ENCODE measurements at places on chromosomes 1 and 21.

GRCh38 chr1:23902321-23903278, 10.6 kb downstream of the CNR2 start:
- DNase-seq, result no peak

DNA sequence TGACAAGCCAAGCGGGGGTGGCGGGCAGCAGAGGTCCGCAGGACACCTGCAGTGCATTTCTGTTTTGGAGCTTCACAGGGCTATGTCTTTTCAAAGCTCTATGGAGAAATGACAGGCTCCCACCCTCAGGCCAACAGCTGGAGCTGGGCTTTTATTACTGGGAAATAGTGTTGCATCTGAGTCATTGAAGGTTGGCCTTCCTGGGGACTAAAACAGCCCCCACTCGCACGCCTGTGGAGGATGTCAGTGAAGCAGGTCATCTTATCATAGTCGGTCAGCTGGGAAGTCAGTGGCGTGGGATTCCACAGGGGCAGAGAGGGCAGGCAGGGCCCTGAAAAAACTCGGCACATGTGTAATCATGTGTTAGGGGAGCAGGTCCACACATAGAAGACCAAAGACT, 55.3 kb downstream of the NTPCR start:
- DNase-seq, result no peak

DNA sequence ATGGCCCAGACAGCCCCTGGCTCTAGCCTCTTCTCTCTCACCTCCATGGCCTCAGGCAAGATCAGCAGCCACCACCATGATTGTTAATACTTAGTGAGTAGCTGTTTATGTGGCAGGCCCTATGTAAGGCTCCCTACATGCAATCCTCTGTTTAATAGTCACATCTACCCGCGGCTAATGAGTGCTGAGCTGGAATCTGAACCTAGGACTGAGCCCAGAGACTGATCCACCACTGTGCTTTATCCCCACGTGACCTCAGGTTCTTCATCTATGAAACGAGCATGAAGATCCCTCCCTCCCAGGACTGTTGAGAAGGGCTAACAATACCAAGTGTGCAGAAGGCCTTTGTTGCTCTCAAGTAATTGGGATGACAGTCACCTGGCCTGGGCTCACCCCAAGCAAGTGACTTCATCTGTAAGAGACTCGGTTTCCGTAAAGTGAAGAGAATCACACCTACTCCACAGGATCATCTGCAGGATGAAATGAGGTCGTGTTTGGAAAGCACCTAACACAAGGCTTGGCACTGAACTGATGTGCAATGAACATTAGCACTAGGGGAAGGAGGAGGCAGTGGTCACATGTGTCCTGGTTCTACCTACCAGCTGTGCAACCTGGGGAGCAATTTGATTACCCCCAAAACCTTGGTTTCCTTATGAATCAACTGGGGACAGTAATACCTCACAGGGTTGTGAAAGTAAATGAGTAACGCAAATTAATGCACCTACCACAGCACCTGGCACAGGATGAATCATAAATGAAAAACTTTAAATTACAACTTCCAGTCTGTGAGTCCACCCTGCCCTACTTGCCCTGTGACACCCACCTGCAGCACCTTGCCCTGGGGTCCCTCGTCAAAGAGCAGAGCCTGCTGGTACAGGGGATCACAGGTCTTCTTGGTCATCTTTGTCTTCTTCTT, 37.2 kb downstream of the RIMS3 start:
- no peak for DNase-seq

- peak; percentile 29 for DNase-seq
Measured at GRCh38 chr1:154478639-154479038, 23.4 kb upstream of the TDRD10 start.

- no peak for DNase-seq
Measured at GRCh38 chr1:168572633-168573032, 3.8 kb upstream of the XCL1 start.

- no peak for DNase-seq
Measured at GRCh38 chr1:223410036-223410435, 16.8 kb downstream of the CCDC185 start.

- no peak for DNase-seq
Measured at GRCh38 chr1:52571783-52572182, 18.9 kb upstream of the TUT4 start.

- no peak for DNase-seq
Measured at GRCh38 chr1:211574705-211575104, 4.3 kb downstream of the SLC30A1 start.

DNA sequence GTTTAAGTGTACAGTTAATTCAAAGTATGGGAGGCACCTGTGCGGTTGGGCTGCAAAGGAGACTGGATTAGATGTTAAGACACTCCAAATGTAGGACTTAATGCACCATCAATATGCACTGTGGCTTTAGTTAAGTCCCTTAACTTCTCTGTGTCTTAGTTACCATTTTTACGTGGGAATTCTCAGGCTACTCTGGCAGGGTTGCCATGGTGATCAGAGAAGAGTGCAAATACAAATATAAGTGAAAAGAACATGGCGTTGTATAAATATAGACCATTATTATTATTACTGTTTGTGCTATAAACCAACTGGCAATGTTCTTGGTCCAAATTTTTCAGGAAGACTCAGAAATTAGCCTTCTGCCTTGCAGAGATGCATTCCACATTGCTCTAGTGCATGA, 595.6 kb downstream of the NPHP4 start:
- DNase-seq, result no peak

- DNase-seq, result no peak
Measured at GRCh38 chr1:162984699-162985098, 84.5 kb upstream of the RGS4 start.

DNA sequence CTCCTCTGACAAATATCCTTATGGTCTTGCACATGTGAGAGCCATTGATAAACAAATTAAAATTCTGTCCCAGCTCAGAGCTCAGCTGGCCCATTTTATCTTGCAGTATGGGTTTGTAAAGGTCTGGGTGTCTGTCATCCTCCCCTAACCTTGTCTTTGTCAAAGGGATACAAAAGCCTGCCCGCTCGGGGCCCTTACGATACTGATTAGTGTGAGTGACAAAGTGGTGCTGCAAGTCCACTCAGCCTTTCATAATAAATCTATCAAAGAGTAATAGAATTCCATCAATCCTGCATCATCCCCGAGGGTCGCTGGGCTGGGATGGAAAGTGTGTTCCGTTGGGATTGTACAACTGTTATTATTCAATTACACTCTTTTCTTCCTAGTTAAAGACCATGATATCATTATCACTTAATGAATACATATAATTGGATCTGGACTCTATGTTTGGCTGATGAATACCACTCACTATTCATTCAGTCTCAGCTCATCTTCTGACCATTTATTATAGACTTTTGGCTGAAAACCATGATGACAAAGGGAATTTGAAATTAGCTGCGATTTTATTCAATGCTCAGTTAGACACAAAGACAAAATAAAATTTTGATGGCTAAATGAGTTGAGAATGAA, 122.5 kb upstream of the FOXD3 start:
- DNase-seq, result no peak

DNA sequence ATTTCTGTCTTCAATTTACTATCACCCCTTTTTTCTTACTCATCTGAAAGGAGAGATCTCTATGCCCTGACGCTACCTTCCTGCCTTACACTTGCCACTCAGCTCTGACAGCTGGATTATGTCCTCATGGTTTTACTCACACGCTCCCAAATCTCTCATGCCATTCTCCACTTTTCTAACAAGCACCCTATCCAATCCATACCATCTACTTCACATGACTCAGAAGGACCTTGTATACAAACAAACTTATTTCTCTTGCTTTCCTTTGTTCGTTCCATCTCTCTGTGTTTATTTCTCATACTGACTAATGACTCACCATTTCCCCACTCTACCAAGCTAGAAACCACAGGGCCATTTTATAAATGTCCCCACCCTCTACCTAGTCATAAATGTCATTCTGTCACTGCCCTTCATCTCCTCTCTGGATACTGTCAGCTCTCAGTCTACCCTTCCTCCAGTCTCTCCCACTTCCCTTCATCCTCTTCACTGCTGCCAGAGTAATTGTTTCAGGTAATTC, 87.3 kb downstream of the USP24 start:
- no peak for DNase-seq

DNA sequence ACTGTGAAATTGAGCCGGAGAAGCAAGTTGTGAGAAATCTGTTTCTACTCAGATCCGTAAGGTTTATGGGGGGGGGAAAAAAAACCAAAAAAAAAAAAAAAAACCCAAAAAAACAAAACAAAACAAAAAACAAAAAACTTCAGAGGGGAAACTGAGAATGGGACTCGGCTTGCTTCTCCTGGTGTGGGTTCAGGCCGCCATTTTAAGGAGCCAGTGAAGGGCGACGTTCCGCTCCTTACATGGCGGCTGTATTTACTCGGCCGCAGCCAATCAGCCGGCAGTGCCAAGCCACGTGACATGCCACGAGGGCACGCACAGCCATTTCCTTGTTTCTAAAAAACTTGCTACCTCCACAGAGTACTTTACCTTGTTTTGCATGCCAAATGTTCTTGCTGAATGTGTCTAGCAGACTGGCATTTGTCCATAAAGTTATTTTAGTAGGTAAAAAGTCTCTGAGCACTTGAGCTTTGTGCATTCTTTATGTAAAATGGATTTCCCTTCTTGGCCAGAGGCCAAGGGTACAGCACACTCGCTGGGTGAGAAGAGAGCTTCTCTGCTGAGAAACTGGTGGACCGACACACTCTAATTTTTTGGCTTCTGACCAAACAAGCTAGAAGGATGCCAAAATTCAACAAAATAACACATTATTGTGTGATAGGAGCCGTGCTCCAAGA, 101.8 kb downstream of the NFIA start:
- DNase-seq, result no peak

DNA sequence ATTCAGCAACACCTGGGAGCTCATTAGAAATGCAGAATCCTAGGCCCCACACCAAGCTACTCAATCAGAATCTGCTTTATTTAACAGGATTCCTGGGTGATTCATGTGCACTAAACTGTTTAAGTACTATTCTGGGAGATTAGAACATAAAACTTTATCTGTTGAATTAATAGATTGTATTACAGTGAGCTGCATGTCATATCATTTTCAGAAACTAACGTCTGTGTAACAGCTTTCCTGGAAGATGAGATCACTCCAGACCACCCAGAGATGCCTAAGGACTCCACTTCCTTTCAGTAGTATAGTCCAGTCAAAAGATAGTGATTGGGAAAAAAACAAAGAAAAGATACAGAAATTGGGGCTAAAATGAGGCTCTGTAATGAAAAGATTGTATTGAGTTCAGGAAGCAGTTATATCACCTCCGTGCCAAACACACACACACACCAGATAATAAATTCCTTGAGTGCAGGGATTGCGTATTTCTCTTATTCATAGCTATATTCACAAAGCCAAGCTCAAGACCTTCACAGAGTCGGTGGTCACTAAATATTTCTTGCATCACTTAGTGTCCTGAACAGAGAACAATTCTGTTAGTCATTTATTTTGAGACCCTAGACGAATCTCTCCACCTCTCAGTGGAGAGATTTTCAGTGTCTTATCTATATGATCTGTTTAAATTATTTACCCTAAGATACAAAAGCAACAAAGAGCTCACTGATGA, 178.2 kb downstream of the DSCAM start:
- no peak for DNase-seq

GRCh38 chr1:217660353-217661062, 29.4 kb downstream of the SPATA17 start:
- DNase-seq, result no peak

DNA sequence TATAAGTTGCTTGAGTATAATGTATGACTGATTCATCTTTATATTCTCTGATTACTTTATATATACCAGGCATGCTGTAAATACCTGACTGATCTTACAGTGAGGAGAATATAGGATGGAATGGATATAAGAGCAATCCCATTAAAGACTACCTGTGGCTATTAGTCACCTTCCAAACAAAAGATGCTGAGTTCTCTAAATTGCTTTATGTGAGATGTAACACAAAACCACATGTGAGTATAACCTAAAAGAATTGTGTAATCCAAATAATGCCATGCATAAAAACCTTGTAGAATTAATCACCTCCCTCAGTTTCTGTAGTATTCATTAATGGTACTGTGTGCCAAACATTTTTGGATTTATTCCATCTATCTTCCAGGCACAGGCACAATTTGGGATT, 134.6 kb upstream of the LRRC7 start:
- no peak for DNase-seq

- DNase-seq, result no peak
Measured at GRCh38 chr1:119285482-119285881, 83.1 kb upstream of the HAO2 start.

GRCh38 chr21:31262728-31263127, 81.3 kb downstream of the TIAM1 start:
- DNase-seq, result no peak

GRCh38 chr1:156148216-156148615, 5.2 kb upstream of the SEMA4A start:
- peak; percentile 83 for DNase-seq

GRCh38 chr21:38923429-38923828, 117.7 kb downstream of the ETS2 start:
- DNase-seq, result no peak

- DNase-seq, result no peak
Measured at GRCh38 chr1:44821240-44821715, 13.0 kb downstream of the BTBD19 start.

DNA sequence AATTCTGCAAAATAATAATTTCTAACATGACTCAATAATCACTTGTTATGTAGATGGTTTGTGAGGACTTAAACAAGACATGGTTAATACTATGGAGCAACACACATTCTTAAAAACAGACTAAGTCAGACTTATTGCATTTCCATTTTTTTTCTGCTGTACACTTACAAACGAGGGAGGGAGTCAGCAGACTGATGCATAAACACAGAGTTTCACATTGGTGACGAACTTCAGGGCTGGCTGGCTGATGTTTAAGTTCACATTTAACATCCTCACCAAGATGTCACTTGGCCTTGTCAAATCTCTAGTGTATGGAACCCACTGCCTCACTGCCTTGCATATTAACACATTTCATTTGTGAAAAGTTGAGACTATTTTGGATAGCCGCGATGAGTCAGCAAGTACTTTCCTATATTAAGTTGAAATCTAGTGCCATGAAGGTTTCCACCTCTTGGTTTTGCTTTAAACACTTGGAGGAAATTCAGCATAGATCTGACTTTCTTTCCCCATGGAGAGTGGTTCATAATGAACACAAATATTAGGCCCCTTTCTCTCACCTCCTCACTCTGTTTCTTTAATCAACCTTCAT, 337.5 kb upstream of the RUNX1 start:
- no peak for DNase-seq

DNA sequence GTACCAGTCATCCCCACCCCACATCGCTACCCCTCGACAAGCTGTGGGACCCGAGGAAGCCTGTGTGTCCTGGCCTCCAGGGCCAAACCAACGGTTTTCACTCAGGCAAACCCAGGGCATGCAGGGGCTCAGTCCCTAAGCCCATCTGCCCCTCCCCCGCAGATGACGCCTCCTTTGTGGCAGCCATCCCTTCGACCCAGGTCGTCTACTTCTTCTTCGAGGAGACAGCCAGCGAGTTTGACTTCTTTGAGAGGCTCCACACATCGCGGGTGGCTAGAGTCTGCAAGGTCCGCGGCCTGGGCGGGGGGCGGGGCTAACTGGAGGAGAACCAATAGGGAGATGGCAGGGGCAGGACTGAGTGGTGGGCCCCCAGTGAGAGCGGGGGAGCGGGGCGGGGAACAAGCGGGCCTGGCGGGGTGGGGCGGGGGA, 7.4 kb downstream of the SEMA4A start:
- peak; percentile 56 for DNase-seq
